Nucleus accumbens (tissue), 56 donors: ENCODE measurements at places on chromosomes 16 and 17.
A peak's percentile ranks its signal among the peaks of the same experiment; 100 is the strongest.

- peak; percentile 15 for DNase-seq
Observed at GRCh38 chr17:15462976-15463772, 4.2 kb downstream of the CDRT4 start.

DNA sequence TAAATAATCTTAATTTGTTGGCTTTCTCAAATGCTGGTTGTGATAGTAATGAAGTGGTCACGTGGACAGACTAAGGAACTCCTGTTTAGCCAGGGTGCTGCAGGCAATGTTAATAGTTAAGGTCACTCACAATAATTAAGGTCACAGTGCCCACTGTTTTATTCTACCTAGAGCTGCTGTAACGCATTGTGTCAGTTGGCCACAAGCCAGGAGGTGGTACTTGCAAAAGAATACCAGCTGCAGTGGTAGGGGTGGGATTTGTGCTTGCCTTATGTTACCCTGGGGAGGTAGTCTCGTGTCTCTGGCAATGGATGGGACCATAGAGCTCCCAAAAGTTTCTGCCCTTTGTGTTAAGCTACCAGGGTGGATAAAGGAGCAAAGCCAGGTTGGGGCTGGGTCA, 969.1 kb upstream of the CDH8 start:
- no peak for DNase-seq

DNA sequence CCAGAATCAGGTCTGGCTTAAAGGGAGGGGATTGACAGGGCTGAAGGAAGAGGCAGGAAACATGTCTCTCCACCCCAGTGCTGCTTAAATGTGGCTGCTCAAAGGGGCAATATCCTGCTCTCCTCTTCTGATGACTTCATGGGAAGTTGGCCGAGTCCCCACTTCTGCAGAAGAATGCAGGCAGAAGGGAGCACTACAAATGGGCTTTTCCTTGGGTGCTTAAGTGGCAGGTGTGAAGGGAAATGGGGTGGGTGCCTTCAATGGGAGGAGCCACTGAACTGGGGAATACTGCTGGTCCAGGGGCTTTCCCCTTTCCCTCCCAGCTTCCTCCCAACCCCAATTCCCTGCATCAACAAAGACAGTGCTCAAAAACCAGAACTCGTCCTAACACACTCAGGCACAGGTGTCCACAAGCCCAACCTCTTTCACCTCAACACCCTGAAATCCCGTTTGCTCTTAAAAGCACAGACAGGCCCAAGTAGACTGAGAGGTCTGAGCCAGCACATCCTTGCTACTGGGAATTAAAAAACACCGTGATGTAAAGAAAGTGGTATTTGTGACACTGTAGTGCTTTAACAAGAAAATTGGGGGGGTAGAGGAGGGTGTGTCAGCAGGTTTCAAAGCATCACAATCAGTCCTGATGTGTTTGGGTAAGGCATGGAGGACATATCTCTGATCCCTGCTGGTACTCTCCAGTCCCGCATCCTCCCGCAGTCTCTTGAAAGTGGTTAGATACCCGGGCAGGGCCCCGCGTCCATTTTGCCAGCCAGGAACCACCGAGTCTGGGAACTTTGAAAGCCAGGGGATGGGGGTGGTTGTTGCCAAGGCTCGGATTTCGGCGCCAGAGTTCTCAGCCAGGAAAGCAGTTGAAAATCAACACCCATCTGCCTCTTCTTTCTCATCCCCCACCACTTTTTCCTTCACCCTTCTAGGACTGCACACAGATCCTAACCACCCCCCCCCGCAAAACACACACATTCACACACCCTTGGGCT, 1.6 kb downstream of the CA10 start:
- DNase-seq: no peak

GRCh38 chr16:4488499-4488967, 12.3 kb downstream of the HMOX2 start:
- no peak for DNase-seq

- DNase-seq: no peak
Observed at GRCh38 chr16:86205521-86206245, 304.6 kb upstream of the FOXF1 start.

DNA sequence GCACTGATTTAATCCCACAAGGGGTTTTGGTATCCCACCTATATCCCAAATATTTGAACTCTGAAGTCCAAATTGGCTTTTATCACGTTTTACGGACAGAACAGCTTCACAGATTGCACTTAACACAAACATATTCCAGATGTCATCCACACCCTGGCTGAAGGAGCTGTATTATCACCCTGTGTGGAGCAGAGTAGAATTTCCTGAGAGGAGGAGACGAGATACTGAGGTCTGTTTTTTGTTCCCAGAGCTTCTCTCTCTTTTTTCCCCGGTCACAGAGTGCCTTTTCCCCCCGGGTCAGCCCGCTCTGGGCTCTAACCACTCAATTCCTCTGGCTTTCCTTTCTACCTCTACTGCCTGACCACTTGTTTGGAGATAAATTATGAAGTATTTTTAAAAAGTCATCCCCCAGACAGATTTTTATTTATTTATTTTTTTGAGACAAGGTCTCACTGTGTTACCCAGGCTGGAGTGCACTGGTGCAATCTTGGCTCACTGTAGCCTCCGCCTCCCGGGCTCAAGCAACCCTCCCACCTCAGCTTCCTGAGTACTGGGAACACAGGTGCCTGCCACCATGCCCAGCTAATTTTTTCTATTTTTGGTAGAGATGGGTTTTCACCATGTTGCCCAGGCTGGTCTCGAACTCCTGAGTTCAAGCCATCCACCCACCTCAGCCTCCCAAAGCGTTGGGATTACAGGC, 30.7 kb downstream of the DNAH2 start:
- no peak for DNase-seq

GRCh38 chr16:12459391-12460063, 344.2 kb downstream of the CPPED1 start:
- peak; percentile 20 for DNase-seq
